ENCODE measurements at places on chromosomes 3 and 15.

DNA sequence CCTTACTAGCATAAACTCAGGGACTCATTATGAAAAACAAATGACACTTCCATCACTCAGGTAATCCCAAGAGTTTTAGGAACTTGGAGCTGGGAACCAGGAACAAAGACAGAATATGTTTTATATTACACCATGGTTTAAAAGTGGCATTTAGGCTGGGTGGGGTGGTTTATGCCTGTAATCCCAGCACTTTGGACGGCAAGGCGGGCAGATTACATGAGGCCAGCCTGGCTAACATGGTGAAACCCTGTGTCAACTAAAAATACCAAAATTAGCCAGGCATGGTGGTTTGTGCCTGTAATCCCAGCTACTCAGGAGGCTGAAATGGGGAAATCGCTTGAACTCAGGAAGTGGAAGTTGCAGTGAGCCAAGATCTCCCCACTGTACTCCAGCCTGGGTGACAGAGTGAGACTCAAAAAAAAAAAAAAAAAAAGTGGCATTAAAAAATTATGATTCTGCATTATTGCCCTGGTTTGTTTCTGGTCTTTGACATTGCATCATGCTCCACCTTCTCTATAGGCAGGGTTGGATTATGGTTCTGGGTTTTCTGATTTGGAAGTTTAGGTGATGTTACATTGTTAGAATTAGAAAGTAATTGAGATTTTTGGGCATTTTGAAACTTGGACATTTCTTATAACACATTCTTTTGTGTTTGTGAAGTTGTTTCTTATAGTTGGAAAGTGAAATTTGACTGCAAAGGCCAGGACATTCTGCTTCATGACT, 19.0 kb downstream of the SQOR start:
- no peak for DNase-seq

DNA sequence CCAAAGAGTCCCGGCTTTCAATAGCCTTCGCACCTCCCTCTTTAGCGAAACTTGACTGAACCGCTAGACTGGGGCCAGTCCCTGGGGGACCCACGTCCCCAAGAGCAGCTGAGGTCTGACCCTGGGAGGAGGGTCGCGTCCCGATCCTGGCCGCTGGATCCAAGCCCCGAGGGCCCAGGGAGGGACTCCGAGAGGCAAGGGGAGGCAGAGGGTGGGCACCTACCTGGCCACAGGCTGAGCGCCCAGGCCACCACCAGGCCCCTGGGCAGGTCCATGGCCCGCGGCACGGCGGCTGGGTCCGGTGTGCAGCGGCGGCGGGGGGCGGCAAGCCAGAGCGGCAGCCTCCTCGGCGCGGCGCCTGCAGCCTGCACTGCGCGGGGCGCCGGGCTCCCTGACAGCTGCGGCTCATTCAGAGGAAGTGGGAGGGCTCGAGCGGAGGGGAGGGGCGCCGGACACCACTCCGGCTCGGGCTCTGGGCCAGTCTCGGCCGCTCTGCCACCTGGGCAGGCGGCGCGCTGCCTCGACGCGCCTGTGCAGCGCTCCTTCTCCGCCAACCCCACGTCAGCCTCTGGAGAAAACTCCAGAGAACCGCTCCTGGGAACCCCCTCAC, at the start of gene ITGA11:
ITGA11 (minus strand) TSS at position 372 of the 610 bp plus-strand sequence; CDS start at position 275, 97 bp downstream.
- no peak for DNase-seq

DNA sequence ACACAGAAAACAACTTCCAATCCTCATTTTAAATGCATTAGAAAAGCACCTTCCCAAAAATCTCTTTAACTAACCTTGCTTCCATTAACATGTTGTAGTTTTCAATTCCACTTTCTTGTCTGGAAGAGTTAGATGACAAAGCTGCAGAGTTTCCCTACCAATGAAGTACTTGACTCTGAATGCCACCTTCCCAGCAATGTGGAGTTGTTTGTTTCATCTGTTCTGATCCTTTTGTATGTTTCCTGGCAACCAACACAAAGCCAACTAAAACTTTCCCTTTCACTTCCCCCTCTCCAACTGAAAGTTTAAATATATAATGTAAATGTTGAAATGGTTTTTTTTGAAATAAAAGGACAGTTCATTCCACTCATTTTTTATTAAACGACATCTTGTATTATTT, at the start of gene WDR49:
WDR49 (minus strand) TSS at position 183 of the 400 bp plus-strand sequence. CDS start 517 bp downstream, outside the sequence.
- no peak for DNase-seq

DNA sequence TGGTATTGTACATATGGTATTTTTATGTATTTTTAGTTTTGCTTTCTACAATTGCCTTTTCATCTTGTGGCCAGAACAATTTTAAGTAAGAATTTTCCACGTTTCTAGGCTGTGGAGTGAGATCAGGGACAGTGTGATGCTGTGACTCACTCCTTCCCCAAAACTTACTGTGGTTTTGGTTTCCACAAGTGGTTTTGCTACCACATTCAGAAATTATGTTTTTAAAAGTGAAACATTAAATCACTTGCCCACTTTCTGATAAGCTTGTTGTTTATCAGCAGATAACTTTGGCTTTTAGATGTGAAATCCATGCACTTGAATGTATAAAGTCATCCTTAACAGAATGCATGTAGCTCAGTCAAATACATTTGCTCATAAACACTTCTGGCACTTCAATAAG, 192.2 kb upstream of the THRB start:
- DNase-seq: no peak

- no peak for DNase-seq
Measured at GRCh38 chr3:57397175-57398026, 104.9 kb upstream of the ASB14 start.

Measured in left renal pelvis (tissue), 4 donors.